Esophagus muscularis mucosa (tissue), 4 donors: ENCODE measurements at places on chromosomes 7 and 10.
A peak's percentile ranks its signal among the peaks of the same experiment; 100 is the strongest.

GRCh38 chr10:123999956-124000615 is 93.3 kb downstream of the CHST15 start:
- peak; percentile 62 for DNase-seq

DNA sequence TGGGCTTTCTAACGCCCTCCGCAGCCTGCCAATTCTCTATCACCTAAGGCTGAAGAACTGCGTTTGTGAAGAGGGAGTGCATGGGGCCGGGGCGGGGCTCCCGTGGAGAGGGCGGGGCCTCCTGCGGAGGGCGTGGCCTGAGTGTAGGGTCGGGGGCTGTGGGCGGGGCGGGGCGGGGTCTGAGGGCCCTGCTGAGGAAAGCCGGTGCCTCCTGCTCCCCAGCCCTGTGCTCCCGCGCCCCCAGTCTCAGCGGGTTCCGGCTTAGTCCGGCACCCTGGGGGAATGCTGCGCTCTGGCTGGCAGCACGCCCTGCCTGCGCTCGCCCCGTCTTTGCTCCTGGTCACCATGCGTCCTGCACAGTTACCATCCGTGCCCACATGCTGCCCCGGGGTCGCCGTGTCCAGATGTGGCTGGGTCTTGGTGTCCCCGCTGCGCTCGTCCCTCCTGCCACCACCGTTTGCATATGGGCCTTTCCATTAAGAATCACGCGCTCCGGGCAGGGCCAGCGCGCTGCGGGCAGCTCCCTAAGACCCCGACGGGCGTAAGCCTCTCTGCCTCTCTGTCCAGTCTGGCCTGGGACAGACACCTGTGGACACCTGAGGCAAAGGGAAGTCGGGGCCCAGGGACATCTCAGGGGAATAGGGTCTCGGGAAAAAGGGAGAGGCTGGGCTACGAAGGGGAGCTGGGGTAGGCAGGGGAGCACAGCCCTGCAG is 144.0 kb upstream of the RET start:
- peak; percentile 88 for DNase-seq

DNA sequence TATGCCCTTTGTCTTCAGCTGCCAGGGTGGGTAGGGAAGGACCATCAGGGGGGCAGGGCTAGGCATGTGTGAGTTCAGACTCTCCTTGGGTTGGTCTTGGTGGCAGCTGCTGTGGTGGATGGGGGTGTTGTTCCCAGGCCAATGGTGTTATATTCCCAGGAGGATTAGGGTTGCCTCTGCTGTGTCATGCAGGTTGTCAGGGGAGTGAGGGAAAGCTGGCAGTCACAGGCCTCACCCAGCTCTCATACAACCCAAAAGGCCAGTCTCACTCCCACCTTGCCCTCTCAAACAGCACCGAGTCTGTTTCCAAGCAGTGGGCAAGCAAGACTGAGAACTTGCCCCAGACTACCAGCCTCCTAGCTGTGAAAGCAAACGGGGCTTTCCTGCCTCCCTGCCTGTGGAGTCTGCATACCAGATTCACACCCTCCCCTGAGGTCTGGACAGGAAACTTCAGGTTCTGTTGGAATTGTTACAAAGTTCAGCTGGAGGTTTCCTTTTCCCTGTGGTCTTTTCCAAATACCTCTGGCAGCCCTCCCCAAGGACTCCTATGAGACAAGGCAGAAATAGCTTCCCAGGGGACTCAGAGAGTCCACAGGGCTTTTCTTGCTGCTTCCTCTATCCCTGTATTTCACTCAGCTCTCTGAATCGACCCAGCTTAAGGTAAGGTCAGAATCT is 1.4 kb downstream of the HYAL4 start:
- DNase-seq = no peak

GRCh38 chr7:29253225-29253624 is 58.6 kb downstream of the CHN2 start:
- DNase-seq = no peak

GRCh38 chr7:505171-505570 is 14.5 kb downstream of the PDGFA start:
- DNase-seq = no peak

- no peak for DNase-seq
Observed at GRCh38 chr7:86282014-86282682, 361.6 kb upstream of the GRM3 start.

- DNase-seq = peak; percentile 84
Observed at GRCh38 chr7:152136686-152137085, 111.2 kb downstream of the GALNT11 start.

GRCh38 chr7:39248692-39249090 is 271.0 kb downstream of the POU6F2 start:
- DNase-seq = no peak

DNA sequence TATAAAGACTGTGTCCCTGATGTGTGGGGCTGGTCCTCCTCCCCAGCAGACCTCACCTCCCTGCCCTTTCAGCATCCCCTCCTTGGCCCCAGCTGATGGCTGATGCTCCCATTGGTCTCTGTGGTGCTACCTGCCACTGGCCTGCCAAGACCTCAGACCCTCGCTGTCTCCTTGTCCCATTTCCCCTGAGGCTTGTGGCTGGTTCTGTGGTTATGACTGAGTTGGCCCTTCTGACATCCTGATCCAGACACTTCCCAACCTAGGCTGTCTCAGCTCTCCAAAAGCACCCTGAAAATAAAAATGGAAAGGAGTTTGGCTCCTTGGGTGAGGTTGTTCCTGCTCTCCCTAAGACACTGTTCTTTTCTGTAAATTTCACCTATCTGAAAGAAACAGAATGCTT is 214.2 kb downstream of the RPS24 start:
- no peak for DNase-seq

GRCh38 chr7:28354601-28355402 is 57.5 kb upstream of the CREB5 start:
- DNase-seq = peak; percentile 72

DNA sequence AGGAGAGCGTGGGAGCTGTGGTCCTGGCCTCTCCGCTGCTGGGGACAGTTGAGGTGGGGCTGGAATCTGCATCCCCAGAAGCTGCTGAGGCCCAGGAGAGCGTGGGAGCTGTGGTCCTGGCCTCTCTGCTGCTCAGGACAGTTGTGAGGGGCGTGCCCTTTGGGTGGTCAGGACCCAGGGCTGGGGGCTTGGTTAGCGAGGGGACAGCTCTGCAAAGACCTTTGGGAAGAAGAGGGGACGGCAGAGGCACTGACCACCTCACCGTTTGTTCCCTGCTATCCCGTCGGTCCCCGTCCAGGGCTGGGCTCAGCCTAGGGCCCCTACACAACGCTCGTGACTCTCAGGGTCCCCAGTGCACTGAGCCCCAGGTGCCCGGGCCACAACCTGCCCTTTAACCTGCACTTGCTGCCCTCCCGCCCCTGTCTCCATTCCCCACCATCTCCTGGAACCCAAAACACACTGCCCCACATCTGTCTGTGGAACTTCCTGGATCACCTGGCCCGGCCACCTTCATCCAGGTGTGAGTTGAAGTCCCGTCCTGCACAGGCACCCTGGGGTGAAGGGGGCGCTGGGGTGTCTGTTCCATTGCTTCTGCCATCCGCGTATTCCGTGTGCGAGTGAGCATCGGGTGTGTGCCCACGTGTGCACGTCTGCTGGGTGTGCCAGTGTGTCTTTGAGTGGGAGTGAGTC is 14.1 kb downstream of the FOXL3 start:
- no peak for DNase-seq

DNA sequence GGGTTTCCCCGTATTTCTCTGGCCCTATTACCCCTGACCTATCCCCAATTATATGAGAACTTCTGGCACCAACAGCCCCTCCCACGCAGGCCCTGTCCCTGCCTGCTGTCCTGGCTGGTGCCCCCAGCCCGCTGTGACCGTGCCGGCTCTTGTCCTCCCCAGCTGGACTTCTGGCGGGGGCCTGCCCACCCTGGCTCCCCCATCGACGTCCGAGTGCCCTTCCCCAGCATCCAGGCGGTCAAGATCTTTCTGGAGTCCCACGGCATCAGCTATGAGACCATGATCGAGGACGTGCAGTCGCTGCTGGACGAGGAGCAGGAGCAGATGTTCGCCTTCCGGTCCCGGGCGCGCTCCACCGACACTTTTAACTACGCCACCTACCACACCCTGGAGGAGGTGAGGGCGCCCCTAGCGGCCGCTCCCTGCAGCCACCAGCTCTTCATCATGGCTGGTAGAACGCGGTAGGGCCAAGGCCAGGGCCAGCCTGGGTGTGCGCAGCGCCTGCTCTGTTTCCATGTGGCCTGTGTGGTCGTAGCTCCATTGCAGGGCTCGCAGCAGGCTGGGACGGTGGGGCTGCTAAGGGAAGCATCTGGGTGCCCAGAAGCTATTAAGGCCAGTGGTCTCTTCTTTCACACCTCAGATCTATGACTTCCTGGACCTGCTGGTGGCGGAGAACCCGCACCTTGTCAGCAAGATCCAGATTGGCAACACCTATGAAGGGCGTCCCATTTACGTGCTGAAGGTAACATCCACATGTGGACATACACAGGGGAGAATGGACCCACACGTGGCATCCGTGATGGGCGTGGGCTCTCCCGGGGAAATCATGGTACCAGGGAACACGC is 1.4 kb downstream of the CPA1 start:
- DNase-seq = no peak

DNA sequence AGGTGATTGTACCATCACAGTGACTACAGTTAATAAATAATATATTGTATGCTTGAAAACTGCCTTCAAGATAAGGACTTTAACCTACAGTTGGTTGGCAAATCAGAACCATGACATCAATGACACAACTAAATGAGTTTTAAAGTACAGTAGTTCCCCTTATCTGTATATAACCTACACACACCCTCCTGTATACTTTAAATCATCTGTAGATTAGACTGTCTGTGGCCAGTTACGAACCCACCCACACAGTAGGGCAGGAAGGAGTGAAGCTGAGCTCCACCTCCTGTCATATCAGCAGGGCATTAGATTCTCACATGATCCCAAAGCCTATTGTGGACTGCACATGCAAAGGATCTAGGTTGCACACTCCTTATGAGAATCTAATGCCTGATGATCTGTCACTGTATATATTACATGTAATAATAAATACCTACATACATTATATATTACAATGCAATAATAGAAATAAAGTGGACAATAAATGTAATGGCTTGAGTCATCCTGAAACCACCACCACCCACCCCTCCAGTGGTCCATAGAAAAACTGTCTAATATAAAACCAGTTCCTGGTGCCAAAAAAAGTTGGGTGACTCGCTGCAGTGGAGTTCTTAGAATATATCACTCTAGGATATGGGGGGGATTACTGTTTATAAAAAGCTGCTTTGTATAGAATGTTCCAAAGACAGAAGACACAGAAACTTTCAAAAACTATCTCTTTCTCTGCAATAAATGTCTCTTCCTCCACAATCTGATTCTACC is 5.6 kb downstream of the TPK1 start:
- no peak for DNase-seq

- DNase-seq = no peak
Observed at GRCh38 chr10:105793071-105793470, 1152.0 kb downstream of the SORCS3 start.

DNA sequence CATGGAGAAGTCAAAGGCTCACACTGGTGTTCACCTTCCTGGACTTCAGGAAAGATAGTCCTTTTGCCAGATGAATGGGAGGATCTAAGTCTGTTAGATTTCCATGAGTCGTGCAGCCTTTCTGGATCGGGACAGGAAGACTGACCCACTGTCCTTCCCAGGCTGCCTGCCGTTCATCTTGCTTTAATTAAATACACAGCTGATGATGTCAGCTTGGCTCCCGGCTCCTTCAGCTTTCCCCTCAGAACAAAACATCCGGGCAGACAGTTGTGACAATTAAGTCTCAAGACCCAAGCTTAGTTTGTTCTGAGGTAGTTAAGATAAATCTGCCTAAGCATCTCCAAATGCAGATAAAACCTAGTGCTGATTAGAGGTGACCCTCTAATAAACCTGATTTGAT is 58.6 kb downstream of the AUTS2 start:
- DNase-seq = no peak

- DNase-seq = no peak
Observed at GRCh38 chr10:72851509-72851908, 42.0 kb upstream of the OIT3 start.

DNA sequence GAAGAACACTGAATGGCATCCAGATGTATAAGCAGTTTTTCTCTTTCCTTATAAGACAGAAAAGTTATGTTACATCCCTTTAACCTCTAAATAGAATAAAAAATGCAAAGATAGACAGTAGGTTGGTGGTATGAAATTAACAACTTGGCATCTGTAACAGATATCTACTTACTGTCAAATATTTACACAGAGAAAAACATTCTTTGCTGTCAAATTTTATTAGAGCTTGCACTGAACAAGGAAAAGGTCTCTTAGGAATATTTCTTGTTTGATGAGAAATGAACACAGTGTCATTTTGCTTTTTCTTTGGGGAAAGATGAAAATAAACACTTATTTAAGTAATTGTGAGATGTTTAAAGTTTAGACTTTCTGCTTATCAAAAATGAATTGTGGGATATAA is 65.6 kb upstream of the PCDH15 start:
- no peak for DNase-seq

GRCh38 chr7:27173511-27173955 is 587 bp downstream of the HOXA10 start:
- no peak for DNase-seq

- no peak for DNase-seq
Observed at GRCh38 chr10:31350891-31351290, 31.9 kb downstream of the ZEB1 start.

DNA sequence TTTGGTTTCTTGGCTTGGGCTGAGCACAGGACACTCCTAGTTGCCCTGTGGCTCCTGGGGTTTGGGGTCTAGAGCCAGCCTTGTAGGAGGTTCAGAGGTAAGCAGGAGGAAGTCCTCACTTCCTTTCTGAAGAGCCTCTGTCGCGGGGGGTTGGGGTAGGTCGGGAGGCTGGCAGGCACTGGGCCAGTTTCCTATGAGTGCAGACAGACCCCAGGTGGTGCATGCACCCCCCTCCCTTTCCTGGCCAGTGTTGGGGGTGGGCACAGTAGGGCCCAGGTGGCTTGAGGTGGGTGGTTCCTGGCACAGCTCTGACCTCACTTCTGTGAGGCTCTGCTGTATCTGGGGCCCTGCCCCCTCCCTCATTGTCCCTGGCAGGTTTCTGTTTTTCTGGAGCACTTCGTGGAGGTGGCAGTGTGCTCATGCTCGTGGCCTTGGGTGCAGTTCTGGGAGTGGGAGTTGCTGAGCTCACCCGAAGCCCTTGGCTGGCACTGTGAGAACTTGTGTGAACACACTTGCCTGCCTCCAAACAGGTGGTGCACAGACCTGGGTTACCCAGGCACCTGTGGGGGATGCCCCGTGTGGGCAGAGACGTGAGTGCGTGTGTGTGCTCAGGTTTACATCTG is 1.8 kb downstream of the PALD1 start:
- no peak for DNase-seq

DNA sequence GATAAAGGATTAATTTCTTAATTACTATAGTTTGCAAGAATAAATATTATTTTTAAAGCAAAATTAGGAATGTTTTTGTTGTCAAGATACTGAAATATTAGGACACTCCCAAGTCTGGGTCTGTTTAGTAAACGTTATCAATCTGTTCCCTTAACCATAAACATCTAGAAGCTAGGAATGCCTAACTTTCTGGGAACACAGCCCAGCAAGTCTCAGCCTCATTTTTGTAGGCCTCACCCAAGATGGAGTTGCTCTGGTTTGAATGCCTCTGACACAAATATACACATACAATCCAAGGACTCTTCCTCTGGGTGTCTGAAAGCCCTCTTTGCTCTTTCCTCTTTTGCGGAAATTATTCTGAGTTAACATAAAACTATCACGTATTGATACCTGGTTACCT is 487.4 kb upstream of the CELF2 start:
- DNase-seq = no peak

GRCh38 chr7:96870934-96871333 is 134.4 kb upstream of the DLX6 start:
- no peak for DNase-seq
